Stimulated activated CD8-positive, alpha-beta memory T cell treated with anti-CD3 and anti-CD28 coated beads, Interleukin-12 subunit alpha, Interleukin-12 subunit beta, amount 100 ng/mL, for 1 hour (primary cell): ENCODE measurements at places on chromosomes 5 and 9.

DNA sequence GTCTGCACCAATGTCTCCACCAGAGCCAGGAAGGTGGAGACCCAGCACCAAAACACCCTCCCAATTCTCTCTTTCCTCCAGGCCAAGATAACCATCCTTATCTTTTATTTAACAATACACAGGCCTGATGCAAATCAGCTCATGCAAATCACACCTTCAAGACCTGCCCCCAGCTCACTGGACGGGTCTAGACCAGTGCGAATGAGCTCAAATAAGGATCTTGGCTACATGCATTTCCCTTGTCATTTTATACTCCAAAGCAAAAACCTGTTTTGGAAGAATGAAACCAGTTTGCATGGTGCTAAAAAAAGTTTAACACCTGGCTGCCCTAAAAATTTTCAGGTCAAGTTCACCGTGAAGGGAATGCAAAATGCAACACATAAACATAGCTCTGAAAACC is 31.9 kb upstream of the DAPK1 start:
- DNase-seq: no peak

GRCh38 chr5:59207401-59207800 is 624.5 kb downstream of the RAB3C start:
- DNase-seq: no peak

DNA sequence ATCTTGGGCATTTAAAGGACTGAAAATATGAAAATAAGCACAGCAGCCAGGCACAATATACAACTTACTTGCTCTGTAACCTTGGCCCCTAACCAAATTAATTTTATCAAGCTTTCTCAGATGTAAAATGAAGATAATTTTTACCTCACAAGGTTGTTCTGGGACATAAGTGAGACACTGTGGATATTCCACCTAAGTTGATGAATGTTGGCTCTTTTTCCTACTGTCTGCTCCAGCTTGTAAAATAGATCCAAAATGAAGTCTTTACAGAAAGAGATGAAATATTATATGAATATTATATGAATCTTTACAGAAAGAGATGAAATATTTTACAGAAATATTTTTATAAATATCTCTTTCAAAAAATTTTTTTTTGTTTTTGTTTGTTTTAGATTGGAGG is 270.1 kb downstream of the DNAH5 start:
- DNase-seq: no peak

GRCh38 chr5:84693256-84693655 is 308.6 kb upstream of the EDIL3 start:
- no peak for DNase-seq

DNA sequence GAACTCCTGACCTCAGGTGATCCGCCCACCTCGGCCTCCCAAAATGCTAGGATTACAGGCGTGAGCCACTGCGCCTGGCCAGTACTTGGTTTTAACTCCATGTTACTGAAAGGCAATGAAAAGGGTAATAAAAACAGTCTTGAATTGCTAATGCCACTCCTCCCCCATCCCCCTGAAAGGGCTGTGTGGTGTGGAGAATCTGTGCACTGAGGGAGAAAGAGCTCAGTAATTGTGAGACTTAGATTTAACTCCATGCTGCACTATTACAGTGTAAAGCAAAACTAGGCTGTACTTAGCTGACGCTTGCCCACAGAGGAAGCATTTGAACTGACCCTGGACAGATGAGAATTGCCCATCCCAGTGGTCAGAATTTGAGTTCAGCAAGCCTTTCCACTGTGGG is 1662.4 kb upstream of the ACO1 start:
- no peak for DNase-seq

DNA sequence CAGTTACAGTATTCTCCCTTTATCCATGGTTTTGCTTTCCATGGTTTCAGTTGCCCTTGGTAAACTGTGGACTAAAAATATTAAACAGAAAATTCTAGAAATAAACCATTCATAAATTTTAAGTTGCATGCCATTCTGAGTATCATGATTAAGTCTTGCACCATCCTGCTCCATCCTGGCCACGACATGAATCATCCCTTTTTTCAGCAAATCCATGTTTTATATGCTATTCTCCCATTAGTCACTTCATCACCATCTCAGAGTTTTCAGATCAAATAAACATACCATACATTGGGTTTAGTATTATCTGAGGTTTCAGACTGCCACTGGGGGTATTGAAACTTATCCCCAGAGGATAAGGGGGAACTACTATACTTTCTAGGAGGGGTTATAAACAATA is 234.4 kb upstream of the ATP10B start:
- no peak for DNase-seq

DNA sequence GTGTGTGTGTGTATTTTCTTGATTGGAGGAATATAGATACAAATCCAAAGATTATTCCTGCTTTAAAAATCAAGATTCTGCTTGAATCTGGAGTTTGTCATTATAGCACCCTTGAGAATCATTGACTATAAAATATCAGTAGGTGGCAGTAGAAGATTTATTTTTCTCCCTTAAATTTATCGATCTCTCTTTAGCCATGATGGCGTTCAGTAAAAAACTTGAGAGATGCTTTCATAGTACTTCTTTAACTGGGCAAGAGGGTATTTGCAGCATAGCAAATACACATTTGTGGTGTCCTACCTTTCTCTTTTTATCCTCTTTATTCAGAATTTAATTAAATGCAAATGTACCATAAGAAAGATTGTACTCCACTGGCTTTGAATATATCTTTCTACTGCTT is 307.7 kb downstream of the ADGRV1 start:
- DNase-seq: no peak

DNA sequence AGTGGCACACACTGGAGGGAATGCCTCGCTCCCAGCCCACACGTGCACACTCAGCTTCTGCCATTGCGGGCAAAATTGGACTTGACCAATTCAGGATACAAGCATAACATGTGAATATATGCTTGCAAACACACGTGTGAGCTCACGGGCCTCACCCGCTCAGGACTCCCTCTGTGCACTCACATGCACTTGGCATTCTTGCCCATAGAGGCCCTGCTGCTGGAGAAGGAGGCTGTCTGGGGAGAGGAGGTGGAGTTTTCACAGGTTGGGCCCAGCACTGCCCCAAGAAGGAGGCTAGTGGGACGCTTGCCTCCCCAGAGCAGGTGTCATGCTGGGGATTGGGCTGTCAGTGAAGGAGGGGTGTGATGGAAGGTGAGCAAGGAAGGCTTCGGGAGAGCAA is 1.7 kb downstream of the MYMK start:
- DNase-seq: no peak

DNA sequence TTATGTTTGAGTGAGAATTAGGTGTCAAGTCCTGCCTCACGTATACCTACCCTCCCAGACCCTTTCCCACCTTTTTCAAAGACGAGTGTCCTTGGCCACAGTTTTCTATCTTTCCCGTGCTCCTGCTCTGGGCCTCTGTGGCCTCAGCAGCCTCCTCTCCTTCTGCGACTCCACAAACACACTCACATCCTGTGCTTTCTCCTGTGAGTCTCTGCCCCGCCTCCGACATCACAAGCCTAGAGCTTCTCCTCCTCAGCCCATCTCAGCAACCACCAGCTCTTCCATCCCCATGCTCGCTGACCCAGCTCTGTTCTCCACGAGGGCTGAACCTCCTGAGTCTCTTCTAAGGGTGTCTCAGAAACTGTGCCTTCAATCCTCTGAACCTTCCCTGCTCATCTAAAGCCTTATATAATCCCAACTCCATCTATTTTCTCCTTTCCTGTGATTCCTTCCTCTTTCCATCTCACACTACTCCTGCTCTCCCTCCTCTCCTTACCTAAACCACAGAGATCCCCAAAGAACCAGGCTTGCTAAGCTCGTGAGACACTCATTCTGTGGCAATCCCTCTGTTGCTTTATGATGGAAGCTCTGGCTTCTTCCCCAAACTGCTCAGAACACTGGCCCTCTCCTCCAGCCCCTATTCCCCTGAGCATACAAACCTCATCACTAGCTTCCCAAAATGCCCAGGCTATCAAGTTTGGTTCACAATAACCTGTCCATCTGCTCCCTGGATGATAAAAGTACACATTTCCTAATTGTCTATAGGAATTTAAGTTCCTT is 55.2 kb downstream of the RASEF start:
- DNase-seq: no peak

DNA sequence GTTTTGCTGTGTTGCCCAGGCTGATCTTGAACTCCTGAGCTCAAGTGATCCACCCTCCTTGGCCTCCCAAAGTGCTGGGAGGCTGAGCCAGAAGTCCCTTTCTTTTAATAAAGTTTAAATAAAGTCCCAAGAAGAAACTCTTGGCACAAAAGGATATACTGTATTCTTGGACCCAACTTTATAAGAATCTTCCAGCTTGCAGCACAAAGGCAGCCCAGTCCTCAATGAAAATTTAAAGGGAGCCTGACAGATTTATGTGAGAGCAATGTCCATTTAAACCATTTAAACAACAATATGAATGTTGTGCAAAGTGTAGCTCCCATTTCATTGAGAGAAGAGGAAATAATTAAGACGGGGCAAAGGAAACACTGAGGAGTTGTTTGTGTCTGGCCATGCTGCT is 217.0 kb downstream of the DOCK8 start:
- DNase-seq: no peak

GRCh38 chr5:57172466-57173318 is 1.2 kb upstream of the GPBP1 start:
- DNase-seq: no peak

DNA sequence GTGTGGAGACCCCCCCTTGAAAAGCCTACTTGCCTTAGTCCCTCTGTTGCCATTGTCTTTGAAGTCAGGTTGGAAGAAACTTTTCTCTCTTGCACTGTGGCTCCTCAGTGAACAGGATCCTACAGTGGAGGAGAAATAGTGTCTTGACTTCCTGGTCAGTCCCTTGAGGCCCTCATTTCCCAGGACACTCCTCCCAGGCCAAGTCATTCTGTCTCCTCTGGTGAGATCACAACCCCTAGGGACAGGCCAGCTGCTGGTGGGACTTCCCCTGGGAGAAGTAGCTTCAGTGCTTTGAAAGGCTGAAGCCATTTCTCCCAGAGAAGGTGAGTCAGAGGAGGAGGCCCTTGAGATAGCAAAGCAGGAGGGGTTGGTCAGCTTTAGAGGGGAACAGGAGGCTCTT is 10.1 kb upstream of the GRIA1 start:
- DNase-seq: no peak

DNA sequence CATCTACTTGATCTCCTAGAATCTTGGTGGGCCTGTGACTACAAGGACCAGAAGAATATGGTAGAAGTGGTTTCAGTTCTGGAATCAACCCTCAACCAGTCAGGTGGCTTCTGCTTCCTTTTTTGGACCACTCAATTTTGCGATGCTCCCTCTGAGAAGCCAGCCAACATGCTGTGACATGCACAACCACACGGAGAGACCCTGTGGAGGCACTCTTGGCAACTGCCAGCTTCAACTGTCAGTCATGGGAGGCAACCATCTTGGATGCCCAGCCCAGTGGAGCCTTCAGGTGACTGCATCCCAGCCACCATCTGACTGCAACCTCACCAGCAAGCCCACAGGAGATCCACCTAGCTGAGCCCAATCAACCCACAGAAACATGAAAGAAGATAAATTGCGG is 137.3 kb downstream of the FAM114A2 start:
- no peak for DNase-seq

GRCh38 chr5:134005417-134006061 is 764 bp upstream of the VDAC1 start:
- no peak for DNase-seq

DNA sequence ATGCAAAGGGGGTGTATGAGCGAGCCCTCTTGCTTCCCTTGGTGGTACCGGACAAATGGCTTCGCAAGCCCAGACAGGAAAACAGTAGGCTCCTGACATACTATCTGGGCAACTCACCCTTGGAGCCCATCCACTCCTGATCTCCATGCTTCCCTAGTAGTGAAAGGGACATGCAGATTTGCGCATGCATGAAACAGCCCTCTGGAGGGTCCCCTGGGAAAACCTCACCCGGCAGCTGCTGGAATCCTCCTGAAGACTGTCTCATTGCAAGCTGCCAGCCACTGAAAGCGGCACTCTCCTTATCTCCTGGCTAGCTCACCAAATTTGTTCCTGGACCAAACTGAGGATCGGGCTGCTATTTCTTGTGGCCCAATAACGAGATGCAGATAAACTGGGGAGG is 10.2 kb downstream of the ZNF169 start:
- DNase-seq: no peak

- DNase-seq: no peak
Observed at GRCh38 chr5:23007762-23008161, 154.6 kb upstream of the CDH12 start.

DNA sequence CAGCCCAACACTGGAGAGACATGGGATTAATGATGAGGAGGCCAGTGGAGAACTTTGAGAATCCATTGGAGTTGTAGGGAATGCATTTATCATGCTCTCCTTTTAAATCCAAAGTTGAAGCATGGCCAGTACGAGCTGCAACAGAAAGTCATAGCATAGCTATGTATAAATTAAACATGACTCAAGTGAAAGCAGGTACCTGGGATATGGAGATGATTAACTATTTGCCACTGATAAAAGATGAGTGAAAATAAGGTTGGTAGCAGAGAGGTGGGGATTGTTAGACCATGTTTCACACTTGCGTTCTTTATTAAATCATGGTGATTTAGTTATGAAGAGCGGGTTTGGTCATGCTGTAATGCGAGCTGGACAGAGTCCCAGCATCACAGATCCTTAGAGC is 189.6 kb downstream of the ARHGEF28 start:
- DNase-seq: no peak

DNA sequence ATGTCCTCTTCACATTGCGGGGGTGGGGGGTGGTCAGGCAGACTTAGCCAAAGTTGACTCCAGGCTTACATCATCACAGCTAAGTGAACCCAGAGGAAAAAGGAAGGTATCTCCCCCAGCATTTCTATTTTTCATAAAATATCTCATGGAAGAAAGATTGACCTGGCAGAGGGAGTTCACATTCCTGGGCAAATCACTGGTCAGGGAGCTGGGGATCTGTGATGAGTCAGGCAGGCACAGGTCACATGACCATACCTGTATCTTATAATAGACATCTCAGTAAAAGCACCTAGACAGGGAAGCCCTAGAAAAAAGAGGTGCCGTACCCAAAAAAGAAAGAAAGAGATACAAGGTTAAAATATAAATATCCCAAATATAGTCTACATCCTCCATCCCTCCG is 57.3 kb upstream of the WWC1 start:
- no peak for DNase-seq

- no peak for DNase-seq
Observed at GRCh38 chr5:44927115-44927733, 118.5 kb downstream of the MRPS30 start.

DNA sequence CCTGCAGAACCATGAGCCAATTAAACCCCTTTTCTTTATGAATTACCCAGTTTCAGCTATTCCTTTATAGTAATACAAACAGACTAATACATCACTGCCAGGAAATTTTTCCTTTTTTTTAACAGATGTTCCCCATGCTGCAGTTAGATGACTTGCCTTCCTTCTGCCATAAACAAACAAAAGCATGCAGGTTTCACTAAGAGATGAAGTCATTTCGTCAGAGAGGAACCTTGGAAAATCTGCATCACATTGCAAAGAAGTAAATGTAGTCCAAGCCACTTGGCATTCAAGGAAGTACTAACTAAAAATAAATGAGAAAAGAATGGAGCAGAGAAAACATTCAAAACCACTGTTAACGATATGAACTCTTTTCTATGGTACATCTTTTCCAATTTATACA is 194.1 kb upstream of the EFNA5 start:
- no peak for DNase-seq

- DNase-seq: no peak
Observed at GRCh38 chr5:142969186-142969585, 199.0 kb downstream of the ARHGAP26 start.

- DNase-seq: no peak
Observed at GRCh38 chr9:27337236-27337635, 40.3 kb upstream of the EQTN start.

- DNase-seq: no peak
Observed at GRCh38 chr5:56055287-56055686, 60.5 kb upstream of the IL6ST start.

- DNase-seq: no peak
Observed at GRCh38 chr5:154944716-154945115, 3.8 kb downstream of the MRPL22 start.
